ENCODE measurements at places on chromosomes 5 and 9.

GRCh38 chr5:82308416-82308815, 30.3 kb upstream of the RPS23 start:
- DNase-seq = no peak

- DNase-seq = no peak
Observed at GRCh38 chr9:98175028-98175569, 17.3 kb downstream of the CORO2A start.

DNA sequence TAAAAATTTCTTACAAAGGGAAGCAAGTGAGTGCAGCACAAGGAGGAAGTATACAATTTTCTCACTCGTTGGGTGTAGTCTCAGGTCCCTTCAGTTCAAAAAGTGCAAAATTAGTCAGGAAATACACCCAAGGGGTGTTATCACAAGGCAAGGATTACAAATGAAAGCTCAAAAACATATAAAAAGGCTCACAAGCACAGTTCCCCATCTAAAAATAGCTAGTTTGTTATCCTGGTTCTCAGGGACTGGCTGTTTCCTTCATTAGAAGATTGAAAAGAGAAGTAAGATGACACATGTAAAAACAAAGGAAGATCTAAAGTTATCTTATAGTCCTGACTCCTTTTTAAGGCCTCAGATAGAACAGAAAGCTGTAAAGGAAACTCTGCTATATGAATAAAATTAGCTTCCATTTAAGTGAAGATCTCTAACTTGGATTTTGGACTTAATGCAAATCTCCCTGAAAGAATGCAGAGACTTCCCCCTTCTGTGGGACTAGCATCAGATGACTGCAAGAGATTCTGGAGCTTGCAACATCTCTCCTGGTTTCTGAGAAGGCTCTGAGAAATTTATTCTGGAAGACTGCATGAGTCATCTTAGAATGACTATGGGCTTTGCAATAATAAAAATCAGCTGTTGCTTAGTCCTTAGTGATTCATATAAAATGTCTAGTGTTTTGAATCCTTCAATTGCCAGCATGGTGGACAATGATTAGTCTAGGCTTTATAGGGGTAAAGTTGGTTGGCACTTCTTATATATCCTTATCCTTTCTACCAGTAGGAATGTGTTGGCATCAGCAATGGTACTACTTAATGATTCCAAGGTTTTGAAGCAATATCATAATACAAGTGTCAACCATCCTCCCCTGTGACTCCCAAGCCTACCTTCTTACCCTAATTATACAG, 25.4 kb downstream of the DAB2 start:
- DNase-seq = no peak

DNA sequence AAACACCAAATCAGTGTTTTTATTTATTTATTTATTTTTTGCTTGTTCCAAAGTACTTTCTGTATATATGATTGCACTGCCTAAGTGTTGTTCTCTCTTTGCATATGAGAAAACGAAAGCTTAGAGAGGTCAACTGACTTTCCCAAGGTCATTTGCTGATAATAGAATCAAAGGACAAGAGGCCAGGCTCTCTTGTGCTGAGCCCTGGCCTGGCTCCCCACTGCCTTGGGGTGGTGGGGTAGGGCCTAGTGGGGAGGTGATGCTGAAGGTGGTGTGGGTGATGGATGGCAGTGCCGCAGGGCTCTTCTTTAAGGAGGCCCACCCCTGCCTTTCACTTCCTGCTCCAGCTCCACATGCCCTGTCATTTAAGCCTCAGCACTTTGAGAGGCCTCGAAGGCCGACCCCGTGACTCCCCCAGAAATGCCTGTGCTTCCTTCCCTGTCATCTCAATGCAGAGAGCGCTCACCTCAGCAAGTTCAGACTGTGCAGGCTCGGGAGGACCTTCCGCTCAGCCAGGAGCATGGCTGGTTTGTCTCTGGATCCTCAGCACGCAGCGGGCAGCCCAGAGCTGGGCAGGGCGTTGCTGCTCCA, 59.5 kb downstream of the SMIM23 start:
- no peak for DNase-seq

- no peak for DNase-seq
Observed at GRCh38 chr5:87303324-87303723, 35.6 kb downstream of the RASA1 start.

DNA sequence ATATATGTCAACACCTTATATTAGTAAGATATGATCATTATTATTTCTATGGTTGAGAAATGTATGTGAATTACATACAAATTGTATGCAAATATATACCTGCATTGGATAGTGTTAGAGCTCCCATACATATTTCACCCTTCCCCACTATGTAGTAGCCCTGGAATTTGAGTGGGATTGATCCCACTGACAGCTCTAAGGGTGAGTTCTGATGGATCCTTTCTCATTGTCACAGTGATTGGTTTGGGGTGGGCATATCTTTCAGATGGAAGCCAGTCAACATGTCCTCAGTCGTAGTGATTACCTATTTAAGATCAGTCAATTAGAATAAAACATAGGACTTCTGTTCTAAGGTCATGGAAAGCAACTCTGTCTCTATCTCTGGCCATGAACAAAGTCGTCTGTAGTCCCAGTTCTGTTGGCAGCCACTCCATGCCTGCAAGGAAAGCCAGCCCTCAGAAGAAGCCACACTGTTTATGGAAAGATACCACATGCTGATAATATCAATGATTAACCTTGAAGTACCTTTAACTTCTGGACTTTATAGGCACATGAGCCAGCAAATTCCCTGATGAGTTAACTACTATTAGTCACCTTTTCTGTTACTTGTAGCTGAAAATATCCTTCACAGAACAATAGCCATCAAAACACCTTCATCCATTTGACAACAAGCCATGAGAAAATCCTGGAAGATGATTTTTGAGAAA, 5.1 kb upstream of the CCDC192 start:
- DNase-seq = no peak

- peak; percentile 57 for DNase-seq
Observed at GRCh38 chr5:176810081-176810597, at the start of gene UNC5A. Gene UNC5A (plus strand): TSS chr5:176810559. CDS start chr5:176810751, 192 bp downstream.

GRCh38 chr5:67652201-67652600, 455.6 kb upstream of the CD180 start:
- DNase-seq = no peak
